ENCODE measurements at places on chromosomes 3 and 15.

DNA sequence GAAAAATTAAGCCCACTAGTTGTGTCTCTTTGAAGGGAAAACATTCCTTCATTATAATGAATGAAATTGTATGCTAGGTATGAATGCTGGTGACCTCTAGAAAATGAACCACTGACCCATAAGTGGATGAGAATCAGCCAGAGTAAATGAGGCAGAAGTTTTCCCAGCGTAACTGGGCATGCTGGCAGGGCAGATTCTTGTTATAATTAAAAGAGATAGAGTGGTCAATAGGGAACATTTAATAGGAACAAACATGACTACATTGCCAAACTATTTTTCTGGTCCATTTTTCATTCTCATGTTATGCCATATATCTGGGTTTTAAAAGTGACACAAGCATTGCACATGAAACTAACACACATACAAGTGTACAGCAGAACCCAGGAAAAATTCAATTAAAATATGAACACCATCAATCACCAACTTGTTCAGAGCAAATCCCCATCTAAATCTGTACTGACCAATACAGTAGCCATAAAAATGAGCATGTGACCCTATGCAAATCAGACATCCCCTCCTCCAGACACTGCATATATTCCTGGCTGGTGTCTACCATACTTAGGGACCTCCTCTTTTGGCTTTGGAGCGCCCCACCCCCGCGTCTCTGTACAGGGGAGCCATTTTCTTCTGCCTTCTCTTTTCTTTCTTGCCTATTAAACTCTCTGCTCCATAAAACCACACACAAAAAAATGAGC, 4.0 kb downstream of the CLRN1 start:
- no peak for DNase-seq

- no peak for DNase-seq
Measured at GRCh38 chr3:64190517-64191515, 34.5 kb downstream of the PRICKLE2 start.

DNA sequence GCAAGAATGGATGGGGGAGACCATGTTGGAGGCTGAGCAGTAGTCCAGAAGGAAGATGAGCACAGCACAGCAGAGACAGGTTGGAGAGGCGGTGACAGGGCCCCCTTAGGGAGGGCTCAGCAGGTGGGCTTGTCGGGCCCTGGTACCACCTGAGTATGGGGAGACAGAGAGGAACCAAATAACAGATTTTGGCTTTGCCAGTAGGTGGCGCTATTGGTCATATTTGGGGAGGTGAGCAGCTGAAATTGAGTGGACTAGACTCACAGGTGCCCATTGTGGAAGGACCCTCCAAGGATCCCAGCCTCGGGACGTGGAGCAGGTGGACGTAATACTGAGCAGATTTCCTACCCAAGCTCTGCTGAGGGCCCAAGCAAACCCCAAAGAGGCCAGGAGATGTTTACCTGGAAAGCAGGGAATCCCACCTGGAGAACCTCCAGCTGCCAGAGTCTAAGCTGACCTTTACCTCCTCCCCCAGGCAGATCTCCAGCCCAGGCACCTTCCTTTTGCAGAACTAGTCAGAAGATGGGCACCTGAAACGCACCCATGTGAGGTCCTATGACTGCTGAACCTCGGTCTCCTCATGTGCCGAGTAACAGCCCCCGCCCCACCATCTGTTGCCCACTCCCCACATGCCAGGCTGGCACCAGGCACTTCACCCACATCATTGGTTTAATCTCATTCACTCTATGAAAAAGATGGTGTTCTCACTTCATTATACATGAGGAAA, 24.6 kb upstream of the CORO2B start:
- DNase-seq = peak; percentile 32

DNA sequence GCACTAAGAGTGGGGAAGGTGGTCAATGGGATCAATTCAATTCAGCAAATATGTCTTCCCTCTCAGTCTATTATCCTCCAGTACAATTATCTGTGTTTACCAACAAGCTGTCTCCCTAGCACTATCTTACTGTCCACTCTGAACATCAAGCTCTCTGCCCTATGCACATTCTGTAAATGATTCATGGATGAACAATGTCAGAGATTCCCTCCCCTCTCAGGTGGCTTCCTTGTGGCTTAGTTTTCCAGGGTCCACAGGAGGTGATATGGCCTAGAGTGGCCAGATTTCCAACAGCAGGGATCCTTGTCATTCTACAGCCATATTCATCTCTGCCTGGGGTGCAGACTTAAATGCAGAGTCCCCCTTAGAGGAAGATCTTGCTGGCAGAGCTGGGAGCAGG, 225.1 kb downstream of the UACA start:
- no peak for DNase-seq

DNA sequence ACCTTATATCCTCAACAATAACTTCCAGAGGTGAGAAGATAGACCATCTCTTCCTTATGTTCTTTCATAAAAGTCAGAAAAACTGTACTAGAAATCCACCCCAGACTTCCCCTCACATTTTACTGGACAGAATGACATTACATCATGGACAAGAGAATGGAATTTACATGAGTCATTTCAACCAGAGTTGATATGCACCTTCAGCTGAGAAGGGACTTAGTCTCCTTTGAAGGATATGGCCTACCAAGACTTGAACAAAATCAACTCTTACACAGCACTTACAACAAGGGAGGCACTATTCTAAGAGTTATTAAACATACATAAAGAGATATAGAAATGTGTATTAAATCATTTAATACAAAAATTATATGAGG, 380.0 kb upstream of the DPH6 start:
- no peak for DNase-seq

DNA sequence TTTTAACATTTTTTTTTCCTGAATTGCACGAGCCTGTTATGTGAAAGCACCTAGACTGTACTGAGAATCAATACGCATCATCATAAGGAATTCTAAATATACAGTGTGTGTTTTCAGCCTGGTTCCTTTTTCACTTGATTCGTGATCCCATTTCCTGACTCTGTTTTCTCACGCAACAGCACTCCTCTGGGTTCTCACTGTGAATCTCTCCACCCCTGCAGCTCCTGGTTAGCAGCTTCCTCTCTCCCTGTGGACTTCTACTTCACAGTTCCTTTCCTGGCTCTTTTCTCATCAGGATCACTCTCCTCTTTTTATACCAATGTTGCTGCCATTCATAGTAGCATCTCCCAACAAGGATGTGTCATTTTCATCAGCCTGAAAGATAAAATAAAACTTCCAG, 297.2 kb downstream of the CADM2 start:
- DNase-seq = no peak

- no peak for DNase-seq
Measured at GRCh38 chr3:56826831-56827722, 25.3 kb upstream of the ARHGEF3 start.

- peak; percentile 65 for DNase-seq
Measured at GRCh38 chr15:79595995-79596622, 164.0 kb downstream of the MINAR1 start.

GRCh38 chr3:190840146-190840545, 22.3 kb downstream of the GMNC start:
- DNase-seq = no peak

DNA sequence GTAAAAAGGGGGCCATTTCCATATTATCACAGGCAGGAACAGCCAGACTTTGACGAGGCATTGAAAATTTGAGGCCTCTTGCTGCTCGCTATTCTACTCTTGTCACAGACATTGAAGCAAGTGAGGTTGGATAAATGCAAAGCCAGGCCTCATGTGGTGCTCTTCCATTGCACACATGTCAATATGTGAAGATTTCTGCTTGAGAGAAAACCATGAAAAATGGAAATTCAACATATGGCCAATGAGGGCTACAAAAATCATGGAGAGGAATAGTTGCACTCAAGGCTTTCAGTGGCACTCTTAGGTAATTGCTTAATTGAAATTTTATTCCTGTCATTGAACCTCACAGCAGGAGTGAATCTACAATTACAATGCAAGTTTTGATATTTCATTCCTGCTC, 185.6 kb upstream of the MBNL1 start:
- peak; percentile 63 for DNase-seq

GRCh38 chr3:52118156-52118875, 35.9 kb downstream of the POC1A start:
- no peak for DNase-seq

Data from NCI-H2107 (cell line).